ENCODE measurements at places on chromosomes 5 and 9.

DNA sequence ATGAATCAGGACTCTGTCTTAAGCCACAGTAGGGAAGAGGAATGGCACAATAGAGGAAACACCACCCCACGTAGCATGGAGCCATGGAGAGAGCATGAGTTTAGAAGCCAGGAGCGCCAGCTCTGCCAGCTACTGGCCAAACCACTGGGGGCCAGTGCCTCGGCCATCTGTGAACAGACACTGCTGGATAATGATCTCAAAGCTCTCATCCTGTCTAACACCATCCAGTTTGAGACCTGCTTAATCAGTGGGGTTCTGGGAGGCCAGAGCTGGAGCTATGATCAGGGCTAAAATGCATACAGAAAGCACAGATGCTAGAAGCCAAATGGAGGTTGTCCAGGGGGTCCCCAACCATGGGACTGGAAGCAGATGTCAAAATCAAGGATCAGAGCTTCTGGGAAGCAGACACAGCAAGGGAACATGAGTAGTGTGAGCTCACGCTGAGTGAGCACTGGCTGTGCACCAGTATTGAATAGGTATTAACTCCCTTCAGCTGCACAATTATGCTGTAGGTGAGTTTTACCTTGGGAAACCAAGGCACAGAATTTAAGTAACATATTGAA is 92.7 kb downstream of the KCNIP1 start:
- DNase-seq: no peak

GRCh38 chr5:140224658-140225057 is 49.7 kb downstream of the CYSTM1 start:
- DNase-seq: no peak

DNA sequence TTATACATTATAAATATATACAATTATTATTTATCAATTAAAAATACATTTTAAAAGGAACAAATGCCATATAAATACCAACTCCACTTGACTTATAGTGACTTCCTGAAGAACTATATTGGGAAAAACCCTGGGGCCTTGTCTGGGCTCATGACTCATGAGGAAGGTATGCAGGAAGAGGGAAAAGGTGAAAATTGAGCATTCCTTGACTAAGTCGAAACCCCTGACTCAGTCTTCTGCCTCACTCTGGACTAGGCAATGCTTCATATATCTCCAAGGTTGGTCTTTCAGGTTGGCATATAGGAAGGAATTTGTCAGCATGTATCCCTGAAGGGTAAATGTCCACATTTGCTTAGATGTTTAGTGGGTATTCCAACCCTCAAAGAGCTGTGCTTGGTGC is 78.5 kb downstream of the SH3TC2 start:
- DNase-seq: no peak

GRCh38 chr5:3041001-3041400 is 289.5 kb upstream of the IRX2 start:
- no peak for DNase-seq

GRCh38 chr5:142969624-142970439 is 199.7 kb downstream of the ARHGAP26 start:
- DNase-seq: no peak

DNA sequence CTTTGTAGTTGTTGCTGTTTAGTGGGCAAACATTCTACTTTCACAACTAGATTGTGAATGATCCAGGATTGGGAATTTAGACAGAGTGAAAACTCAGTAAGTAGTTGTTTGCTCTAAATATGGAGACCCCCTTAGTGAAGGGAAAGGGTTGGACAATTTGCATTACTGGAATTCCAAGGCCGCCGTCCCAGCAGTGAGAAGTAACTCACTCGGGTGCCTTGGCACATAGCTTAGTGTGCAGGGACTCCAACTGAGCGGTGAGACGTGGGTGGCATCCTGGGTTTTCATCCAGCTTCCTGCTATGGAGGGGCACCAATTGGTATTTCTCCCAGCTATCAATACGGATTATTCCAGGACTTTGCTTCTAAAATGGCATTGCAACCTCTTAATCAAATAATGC is 69.7 kb upstream of the FCN1 start:
- no peak for DNase-seq

GRCh38 chr5:158676642-158677469 is 422.9 kb downstream of the EBF1 start:
- no peak for DNase-seq

DNA sequence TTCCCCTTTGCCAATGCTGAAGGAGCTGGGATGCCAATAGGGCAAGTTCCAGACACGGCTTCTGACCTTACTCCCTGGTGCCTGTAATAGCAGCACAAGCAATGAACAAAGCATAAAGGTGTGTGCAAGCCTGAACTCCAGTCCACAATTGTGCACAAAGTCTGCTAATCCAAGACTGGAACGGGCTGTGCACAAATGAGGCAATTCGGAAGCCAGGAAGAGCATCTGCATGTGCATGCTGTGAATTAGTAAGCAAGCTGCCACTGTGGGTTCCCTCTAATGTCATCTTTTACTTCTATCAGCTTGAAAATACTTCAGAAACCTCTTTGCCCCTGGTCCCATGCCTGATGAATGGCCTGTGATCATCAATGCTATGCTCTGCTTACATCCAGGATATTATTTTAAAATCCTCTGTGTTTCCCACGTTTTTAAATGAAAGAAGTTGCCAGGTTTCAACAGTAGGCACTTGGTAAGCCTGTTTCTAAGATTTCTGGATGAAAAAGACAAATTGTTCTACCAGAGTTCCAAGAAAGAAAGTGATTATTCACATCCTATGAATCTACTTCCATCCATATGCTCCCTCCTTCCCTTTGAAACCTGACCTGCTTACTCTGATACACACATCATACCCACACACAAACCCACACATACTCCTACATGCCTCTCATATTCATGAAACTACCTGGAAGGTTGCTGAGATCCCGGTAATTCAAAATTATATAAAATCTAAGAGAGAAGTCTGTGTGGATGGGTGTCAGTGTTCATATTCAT is 165.7 kb downstream of the KCTD16 start:
- DNase-seq: no peak

DNA sequence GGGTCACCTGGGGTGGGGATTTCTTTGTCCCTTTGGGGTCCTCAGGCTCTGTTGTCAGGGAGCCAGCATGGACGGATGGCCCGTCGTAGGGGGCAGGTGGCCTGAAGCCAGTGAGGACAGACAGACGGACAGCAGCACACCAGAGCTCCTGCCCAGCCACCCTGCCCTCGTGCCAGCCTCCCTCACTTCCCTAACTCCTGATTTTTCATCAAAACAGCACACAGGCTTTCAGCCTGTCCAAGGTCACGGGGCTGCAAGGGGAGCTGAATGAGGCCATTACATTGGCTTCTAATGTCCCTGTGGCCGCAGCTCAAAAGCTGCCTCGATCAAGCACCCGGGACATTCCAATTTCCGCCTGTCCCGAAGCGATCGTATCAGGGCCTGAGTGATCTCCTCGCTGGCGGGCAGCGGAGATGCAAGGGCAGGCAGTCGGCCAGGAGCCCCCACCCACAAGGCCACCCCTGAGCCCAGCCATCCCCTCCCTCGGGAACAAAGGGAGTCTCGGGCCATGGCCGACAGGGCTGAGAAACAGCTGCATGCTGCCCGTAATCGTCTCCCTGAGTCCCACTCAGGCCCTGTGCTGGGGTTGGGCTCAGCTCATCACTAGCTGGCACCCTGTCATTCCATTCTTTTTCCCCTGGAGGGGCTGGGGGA is 50.5 kb upstream of the RNU6ATAC start:
- no peak for DNase-seq

DNA sequence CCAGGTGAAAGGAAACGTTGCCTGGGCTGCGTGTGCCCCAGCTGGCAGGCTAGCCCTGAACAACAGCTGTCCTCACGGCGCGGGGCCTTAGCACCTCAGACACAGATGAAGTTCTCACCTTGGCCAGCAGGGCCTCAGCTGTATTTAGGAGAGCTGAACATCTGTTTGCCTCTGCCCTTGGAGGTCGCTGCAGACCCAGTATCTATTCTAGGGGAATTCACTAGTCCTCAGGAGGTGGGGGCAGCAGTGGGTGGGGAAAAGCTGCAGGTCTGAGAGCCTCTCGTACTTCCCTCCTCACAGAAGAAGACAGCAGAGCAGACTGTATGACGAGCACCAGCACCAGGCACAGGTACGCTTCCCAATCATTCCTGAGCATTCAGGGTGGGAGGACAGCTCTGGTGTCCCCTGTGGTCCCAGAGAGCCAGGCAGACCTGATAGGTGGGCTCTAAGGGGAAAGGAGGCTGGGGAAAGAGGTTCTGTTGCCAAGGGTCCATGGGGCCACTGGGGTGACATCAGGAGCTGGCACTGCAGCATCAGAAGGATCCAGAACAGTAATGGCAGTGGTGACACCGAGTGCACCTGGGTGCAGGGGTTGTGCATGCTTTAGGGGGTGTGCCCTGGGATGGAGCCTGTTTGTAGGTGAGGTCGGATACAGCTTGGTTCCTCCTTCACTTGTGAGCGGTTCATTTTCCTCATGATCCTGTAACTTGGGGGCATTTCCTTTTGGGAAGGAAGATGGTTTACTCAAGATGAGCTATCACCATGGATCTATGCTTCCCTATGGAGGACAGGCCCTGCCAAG is 13.8 kb downstream of the CD74 start:
- no peak for DNase-seq

- no peak for DNase-seq
Measured at GRCh38 chr5:15425766-15426165, 74.2 kb upstream of the FBXL7 start.

DNA sequence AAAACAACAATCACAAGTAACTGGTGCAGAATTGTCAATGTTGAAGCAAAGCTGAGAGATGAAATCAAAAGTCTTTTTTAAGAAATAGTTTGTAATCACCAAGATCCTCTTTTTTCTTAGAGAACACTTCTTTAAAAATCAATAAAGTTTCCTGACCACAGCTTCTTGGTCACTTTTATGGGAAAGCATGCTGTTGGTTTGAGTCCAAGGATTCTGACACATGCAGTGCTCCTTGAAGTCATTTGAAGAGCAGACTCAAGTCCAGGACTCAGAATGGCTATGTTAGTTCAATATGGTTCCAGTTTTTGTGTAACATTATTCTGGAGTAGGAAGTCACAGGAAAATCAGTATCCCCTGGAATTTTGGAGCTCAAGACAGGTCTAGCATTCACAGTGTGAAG is 480.6 kb downstream of the NR2F1-AS1 start:
- DNase-seq: no peak

DNA sequence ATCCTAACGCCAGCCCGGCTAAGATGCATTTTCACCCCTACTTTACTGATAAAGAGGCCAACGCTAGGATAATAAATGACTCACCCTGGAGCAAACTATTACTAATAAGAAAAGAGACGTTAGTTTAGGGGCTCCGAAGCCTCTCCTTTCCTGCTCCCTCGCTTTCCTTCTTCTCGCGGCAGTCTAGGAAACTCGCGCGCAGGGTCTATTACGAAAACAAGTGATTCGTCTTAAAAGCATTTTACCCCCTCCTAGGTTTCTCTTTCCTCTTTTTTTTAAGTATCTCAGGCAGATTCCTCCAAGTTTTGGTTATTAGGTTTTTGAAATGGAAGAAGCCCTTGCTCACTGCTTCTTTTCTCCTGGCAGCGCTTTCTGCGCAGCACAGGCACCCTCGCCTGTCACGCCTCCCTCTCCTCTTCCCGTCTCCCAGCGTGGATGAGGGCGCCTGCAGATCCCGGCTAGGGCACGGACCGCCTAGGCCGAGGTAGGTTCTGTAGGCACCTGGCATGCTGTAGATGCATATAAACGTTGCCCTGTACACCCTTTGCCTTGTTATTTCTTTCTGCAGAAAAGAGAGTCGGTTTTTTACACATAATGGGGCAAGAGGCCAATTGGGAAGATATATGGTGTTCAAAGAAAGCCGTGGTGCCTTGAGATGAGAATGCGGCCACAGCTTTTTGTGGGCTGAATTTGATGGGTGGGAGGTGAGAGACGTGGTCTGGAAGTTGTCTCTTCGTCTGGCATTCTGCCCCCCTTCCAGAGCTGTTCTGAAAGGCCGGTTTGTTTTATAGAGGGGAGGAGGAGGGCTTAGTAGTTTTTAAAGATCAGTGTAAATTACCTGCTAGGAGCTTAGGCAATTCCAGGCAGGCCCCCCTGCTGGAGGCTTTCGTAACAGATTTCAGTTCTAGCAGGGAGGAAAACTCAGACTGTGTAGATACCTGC is 983 bp downstream of the GCNT1 start:
- DNase-seq: no peak

DNA sequence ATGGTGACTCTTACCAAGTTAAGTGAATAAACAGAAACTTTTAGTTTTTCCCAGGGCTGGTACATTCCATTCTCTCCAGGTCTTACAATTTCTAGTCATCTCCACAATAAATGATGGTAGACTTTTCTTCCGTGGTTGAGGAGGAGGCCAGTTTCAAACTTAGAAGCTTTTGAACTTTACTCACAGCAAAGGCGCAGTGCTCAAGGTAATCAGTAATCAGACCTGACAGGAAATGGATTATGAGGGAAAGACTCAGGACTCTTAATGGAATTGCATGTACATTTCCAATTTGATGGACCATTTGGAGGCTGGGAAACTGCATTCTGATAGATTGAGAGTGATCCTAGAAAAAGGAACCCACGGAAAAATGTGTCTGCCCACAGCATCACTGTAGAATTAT is 93.7 kb downstream of the SNCAIP start:
- no peak for DNase-seq

Data from activated CD8-positive, alpha-beta memory T cell treated with anti-CD3 and anti-CD28 coated beads for 4 hours (primary cell).